Activated naive CD4-positive, alpha-beta T cell treated with anti-CD3 and anti-CD28 coated beads, Interleukin-2, amount 50 U/mL, for 72 hours (primary cell): ENCODE measurements at places on chromosomes 6 and 20. TPM values are rescaled to one million over a fixed set of nuclear protein-coding genes. Genes with fewer than 3 reads are reported as not detected.

COL21A1 gene
- not detected for total RNA-seq

RIPPLY2 gene
- not detected for total RNA-seq

RBM38 gene
- 97.5 TPM for total RNA-seq

RIN2 gene
- total RNA-seq, result not detected

DEF6 gene
- total RNA-seq, result 156 TPM
